ENCODE measurements at places on chromosomes 5 and 9.

- DNase-seq = no peak
These were observed 105.1 kb downstream of the PHF2 start for GRCh38 chr9:93681269-93682154.

GRCh38 chr9:14273696-14274121 is 40.2 kb downstream of the NFIB start:
- no peak for DNase-seq

DNA sequence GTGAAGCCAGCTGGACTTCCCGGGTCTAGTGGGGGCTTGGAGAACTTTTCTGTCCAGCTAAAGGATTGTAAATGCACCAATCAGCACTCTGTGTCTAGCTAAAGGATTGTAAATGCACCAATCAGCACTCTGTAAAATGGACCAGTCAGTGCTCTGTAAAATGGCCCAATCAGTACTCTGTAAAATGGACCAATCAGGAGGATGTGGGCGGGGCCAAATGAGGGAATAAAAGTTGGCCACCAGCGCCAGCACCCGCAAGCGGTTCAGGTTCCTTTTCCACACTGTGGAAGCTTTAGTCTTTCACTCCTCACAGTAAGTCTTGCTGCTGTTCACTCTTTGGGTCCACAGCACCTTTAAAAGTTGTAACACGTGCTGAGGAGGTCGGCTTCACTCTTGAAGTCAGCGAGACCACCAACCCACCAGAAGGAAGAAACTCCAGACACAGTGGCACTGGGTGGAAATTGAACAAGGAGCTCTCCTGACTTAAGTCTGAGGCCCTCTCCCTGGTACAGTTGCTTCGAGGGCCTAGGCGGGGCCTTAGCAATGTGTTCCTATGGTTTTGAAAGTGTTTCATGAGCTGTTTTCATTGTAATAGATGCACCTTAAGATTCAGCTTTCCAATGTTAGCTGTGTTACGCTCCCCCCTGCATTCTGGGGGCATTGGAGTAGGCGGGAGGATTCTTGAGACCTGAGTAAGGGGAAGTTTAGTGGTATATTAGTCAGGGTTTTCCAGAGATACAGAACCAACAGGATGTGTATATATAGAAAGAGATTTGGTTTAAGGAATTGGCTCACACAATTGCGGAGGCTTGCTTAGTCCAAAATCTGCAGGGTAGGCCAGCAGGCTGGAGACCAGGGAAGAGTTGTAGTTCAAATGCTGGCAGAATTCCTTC is 21.5 kb upstream of the MYO10 start:
- no peak for DNase-seq

- DNase-seq = no peak
These were observed 430.6 kb downstream of the ZNF608 start for GRCh38 chr5:124315741-124316415.

DNA sequence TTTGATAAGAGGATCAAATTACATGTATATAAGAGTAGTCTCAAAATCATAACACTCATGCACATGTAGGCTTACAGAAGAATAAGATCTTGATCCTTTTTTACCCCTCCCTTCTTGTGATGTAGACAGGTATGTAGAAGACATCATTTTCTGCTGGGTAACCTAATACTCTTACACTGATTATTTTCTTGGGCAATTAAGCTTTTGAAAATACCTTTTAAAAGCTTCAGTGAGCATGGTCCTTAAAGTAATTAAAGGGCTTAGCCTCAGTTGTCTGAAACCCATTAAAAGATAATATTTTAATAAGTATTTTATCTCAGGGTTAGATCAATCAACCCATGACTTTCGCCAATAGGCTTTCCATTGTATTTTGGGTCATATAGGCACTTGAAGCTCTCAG is 50.6 kb downstream of the ALDH1A1 start:
- DNase-seq = no peak

GRCh38 chr9:81022177-81022576 is 667.2 kb downstream of the TLE1 start:
- no peak for DNase-seq

DNA sequence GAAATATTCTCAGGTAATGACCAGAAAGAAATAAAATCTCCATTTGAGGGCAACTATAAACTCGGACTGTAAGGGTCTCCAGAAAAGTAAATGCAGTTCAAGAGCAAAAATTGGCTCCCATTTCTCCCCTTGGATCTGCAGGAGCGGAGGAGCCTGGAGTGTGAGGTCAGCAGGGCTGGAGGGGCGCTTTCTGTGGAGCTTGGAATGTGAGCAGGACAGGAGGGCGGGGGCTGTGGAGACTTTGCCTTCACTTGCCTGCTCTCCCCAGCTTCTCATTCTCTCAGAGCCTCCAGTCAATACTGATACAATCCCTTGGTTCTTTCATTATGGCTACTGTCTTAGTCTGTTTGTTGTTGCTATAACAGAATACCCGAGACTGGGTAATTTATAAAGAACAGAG is 162.8 kb upstream of the ANKH start:
- DNase-seq = no peak

GRCh38 chr5:95761771-95762651 is 30.9 kb downstream of the RHOBTB3 start:
- no peak for DNase-seq

DNA sequence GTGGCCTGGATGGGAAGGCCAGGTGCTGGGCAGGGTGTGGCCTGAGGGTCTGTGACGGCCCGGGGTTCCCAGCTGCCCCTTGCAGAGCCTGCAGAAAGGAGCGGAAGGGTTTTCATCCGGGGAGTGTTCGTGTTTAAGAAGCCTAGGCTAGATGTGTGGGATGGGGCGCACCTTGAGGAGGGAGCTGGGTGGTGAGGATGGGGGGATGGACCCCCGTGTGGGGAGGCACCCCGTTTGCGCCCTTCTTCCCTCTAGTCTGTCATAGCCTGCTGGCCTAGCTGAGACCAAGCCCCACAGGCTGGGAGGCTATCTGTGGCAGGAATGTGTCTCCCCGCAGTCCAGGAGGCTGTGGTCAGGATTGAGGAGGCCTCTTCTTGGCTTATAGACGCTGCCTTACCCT is 11.9 kb downstream of the RNU6ATAC start:
- no peak for DNase-seq

DNA sequence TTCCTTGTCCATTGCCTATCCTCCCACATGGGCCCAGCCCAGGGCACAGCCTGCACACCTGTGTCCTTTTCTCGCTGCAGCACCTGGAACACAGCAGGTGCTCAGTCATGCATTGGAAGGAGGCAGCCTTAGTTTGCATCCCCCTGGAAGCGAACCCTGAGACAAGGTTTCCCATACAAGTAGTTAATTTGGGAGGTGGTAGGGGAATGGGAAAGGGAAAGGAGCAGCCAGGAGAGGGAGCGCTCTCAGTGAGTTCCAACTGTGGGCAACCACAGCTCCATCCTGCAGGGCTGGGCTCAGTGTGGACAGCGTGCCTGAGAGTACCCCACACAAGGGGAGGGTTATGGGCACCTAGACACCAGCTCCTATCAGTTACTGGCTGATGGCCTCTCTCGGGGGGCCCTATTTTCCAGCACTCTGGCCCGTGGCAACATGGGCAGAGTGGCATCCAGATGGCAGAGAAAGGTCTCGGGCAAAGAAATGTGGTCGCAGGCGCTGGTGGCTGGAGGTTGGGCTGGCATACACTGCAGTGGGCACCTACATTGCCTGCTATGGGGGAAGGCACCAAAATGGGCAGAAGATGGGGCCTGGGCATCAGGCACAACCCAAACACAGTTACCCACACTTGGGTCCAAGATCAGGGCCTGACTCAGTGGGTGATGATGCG is 50.1 kb downstream of the TSPAN17 start:
- DNase-seq = no peak

- DNase-seq = no peak
These were observed 56.2 kb downstream of the GAS1 start for GRCh38 chr9:86891091-86891490.

DNA sequence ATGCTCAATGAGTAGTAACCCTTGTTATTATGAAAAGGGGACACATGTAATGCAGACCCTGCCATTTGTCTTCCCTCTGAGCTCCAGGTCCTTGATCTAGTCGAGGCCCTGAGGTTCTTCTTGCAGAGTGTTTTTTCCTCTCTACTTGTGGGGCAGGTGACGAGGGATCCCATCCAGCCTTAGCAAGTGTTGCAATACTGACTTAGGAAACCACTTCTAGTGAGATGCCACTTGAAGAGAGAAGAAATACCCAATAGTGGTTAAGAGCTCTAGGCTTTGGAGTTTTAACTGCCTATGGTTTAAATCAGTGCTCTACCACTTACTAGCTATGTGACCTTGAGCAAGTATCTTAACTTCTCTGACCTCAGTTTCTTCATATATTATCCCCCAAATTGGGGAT is 10.2 kb downstream of the PPARGC1B start:
- no peak for DNase-seq

DNA sequence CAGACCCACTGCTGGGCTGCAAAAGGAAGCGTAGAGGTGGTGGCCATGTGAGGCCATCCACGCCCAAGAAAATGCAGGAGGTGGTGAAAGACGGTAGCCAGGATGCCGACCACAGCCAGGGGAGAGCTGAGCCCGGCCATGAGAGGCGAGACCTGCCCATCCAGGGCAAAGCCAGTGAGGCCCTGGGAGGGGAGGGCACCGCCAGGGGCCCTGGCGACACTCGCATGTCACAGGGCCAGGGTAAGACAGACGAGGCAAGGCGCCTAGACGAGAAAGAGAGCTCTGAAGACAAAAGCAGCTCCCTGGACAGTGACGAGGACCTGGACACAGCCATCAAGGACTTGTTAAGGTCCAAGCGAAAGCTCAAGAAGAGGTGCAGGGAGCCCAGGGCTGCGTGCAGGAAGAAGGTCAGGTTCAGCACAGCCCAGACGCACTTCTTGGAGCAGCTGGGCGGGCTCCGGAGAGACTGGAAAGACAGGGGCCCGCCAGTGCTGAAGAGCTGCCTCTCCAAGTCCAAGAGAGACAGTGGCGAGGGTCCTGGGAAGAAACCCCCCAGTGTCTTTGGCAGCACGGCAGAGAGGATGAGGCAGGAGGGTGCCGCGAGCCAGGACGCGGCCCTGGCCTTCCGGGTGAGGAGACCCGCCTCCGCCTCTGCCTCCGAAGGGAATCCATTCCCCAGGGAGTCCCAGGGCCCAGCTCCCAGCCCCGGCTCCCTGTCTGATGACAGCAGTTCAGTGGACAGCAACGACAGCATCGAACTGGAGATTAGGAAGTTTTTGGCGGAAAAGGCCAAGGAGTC is 6.9 kb downstream of the PPP1R26 start:
- DNase-seq = no peak

- no peak for DNase-seq
These were observed 631 bp upstream of the RCL1 start for GRCh38 chr9:4792054-4792571.
